LNCaP clone FGC (cell line): ENCODE measurements at places on chromosomes 5 and 9.

GRCh38 chr5:106314221-106314824 is 1356.4 kb downstream of the EFNA5 start:
- DNase-seq: no peak

DNA sequence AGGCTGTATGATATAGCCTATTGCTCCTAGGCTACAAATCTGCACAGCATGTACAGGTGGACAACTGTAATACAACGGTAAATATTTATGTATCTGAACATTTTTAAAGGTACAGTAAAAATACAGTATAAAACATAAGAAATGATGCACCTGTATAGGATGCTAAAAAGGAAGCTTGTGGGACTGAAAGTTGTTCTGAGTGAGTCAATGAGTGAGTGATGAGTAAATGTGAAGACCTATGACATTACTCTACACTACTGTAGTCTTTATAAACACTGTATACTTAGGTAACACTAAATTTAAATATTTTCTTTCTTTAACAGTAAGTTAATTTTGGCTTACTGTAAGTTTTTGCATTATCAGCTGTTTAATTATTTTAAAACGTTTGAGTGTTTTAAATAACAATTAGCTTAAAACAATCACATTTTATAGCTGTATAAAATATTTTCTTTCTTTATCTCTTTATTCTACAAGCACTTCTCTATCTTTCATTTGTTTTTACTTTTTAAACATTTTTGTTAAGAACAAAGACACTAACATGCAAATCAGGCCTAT is 28.1 kb downstream of the CDH18 start:
- DNase-seq: no peak

DNA sequence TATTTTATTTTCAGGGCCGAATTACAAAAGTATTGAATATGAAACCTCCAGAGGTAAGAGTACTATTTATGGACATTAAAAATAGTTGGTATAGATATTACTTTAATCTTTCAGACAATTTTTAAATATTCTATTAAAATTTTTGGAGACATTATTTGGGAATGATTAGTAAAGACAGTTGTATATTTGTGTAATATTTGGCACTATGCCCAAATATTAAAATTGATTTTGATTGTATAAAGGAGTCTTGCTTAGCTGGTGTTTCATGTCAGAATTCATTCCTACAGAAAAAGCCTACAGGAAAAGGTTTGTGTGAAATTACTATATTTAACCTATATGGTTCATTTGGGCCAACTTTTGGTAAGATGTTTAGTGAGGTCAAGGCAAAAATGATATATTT is 5.5 kb downstream of the SMC2 start:
- no peak for DNase-seq

- DNase-seq: no peak
Measured at GRCh38 chr5:30607301-30607894, 586.1 kb upstream of the CDH6 start.

DNA sequence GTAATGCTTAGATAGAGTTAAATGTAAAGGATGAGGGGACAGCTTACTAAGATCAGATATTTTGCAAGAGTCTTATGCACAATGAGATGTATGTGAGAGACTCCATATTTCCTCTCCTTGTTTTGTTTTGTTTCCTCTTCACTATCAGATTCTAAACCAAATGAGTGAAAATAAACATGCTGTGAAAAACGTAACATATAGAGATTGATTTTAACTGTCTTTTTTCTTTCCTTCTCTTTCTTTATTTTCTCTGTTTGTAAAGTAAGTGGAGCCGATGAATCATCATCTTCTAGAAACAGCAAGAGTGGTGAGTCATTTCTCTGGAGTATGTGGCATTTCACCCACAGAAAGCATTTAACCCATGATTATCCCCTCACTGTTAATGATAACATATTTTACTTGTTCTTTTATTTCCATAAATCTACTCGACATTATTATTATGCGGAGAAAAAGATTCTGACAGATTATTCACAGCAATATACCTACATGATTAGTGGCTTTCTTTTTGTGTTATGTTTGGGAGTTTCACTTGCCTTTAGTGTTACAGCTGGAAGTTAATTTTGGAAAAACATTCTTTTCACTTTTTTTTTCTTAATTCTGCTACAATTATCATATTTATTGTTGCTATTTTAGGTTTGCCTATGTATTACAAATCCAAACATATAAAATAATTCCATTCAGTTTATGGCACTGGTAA is 2.1 kb upstream of the ANXA1 start:
- no peak for DNase-seq
